ENCODE measurements at places on chromosomes 11 and 22. TPM values are rescaled to one million over a fixed set of nuclear protein-coding genes. Genes with fewer than 3 reads are reported as not detected.

The CHRNA10 gene
- not detected for total RNA-seq

DNA sequence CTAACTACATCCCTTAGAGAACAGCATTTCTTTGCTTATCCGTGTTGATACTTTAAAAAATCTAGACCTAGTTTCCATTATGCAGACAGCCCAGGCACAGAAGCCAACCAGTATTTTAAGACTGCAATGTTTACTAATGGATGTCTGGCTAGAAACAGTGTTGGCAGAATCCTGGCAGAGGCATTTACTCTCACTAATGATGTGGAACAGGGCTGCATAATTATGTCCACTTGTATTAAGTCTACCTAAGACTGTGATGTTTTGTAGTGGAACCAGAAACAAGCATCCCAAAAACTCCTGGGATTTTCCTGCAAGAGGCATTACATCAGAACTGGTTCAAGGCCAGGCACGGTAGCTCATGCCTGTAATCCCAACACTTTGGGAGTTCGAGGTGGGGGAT, 50.2 kb upstream of the PICALM start:
- no peak for DNase-seq

- DNase-seq, result no peak
Observed at GRCh38 chr22:26066534-26066933, 102.7 kb upstream of the SEZ6L start.

- DNase-seq, result no peak
Observed at GRCh38 chr11:68678031-68678441, 6.3 kb upstream of the GAL start.

The MS4A6E gene
- not detected for total RNA-seq

DNA sequence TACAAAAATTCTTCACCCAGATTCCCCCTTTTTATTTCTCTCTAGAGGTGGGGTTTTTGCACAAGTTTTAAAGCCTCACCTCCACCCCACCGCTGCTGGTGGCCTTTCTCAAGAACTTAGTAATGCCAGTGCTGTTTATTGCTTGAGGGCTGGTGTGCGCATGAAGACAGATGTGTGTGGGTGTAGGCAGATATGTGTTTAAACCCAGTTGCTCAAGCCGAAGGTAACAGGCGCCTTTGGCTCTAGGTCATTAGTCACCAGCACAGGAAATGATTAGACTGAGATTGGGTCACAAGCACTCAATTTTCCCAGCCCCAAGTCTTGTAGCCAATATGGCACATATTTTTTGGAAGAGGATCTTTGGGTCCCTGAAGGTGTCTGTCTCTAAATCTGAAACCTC, 2.7 kb upstream of the CLMP start:
- no peak for DNase-seq

Data from thoracic aorta (tissue), 2 donors.